GM23338 (cell line): ENCODE measurements at places on chromosomes 7 and 10. TPM values are rescaled to one million over a fixed set of nuclear protein-coding genes. Genes with fewer than 3 reads are reported as not detected.

RAPGEF5 gene
- 13.1 and 17.7 TPM in 2 replicates for total RNA-seq

SLC39A12 gene
- not detected in 2 replicates for total RNA-seq

GRCh38 chr10:125711110-125711750, 8.3 kb upstream of the EDRF1 start:
- DNase-seq: peak; percentile 21

DNA sequence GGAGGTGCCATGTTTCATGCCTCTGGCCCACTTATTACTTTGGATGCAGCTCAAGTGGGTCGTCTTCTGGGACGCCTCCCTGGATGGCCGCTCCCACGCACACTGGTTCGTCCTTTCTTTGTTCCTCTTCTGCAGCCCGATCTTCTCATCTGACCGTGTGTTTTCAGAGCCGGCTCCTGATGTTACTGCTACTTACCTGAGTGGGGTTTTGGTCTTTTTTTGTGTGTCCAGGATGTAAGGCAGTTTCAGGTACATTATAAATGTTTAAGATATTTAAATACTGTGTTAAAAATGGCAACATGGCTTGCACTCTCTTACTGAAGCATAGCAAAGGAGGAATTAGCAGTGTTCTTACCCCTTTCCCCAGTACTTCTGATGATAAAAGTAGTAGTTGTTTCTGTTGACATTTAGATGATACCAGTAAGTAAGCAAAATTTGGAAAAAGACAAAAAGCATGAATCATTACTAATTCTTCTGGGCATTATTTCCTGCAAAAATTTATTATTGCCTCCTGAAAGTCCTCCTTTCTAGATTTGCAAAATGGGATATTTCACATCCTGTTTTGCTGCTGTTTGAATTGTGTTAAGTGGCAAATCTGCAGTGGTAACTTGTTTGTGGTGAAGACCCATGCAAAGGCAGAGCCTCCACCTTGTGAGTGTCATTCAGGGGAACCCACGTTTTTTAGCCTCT, 59.4 kb downstream of the SHH start:
- DNase-seq: no peak

- peak; percentile 69 for DNase-seq
Observed at GRCh38 chr7:129502708-129503685, 666 bp downstream of the SMKR1 start.

- DNase-seq: no peak
Observed at GRCh38 chr10:24254180-24254579, 45.2 kb downstream of the KIAA1217 start.
